Pulmonary artery endothelial cell (primary cell): ENCODE measurements at places on chromosomes 11 and 22. TPM values are rescaled to one million over a fixed set of nuclear protein-coding genes. Genes with fewer than 3 reads are reported as not detected.

The NCAM1 gene
- 0.07 and 0.32 TPM in 2 replicates for total RNA-seq

The ASRGL1 gene
- total RNA-seq, result 62.6 and 134 TPM in 2 replicates

The MRPL16 gene
- total RNA-seq, result 53.9 and 63.1 TPM in 2 replicates

- DNase-seq, result no peak
Measured at GRCh38 chr22:48240148-48240934, 1477.9 kb downstream of the TBC1D22A start.

GRCh38 chr22:35425971-35426800, 26.2 kb downstream of the MCM5 start:
- DNase-seq, result no peak

GRCh38 chr22:27387561-27387960, 414.0 kb downstream of the MN1 start:
- DNase-seq, result no peak

GRCh38 chr11:131498631-131499160, 128.3 kb downstream of the NTM start:
- DNase-seq, result no peak

DNA sequence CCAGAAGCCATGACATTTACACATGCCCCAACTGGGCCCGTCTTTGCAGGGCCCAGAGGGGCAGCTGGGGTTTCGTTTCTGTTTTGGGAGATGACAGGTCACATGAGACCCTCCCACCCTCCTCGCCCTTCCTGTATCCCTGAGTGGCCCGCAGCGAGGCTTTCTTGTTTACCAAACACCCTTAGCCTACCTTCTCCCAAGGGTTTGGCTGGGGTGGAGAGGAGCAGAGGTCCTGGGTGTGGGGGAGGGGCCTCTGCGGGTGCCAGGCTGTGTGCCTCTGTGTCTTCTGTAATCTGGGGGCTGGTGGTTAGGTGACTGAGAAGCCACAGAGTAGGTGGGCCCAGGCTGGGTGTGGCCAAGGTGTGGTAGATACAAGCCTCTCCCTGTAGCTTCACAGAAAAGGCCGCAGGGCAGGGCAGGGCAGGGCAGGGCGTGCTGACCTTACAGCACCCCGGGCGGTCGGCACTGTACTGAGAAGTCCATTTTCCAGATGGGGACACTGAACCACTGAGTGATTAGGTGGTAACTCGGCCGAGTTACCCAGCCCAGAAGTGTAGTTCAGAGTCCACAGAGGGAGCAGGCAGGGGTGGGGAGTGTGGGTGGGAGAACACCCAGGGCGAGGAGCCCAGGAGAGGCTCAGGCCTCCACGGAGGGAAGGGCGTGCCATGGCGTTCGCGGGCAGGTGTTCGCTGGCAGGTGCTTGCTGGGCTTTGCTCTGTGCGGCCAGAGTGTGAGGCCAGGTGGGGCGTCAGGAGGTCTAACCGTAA, 8.7 kb downstream of the PRR5 start:
- DNase-seq, result no peak
